ENCODE measurements at places on chromosomes 11 and 22. TPM values are rescaled to one million over a fixed set of nuclear protein-coding genes. Genes with fewer than 3 reads are reported as not detected.

DNA sequence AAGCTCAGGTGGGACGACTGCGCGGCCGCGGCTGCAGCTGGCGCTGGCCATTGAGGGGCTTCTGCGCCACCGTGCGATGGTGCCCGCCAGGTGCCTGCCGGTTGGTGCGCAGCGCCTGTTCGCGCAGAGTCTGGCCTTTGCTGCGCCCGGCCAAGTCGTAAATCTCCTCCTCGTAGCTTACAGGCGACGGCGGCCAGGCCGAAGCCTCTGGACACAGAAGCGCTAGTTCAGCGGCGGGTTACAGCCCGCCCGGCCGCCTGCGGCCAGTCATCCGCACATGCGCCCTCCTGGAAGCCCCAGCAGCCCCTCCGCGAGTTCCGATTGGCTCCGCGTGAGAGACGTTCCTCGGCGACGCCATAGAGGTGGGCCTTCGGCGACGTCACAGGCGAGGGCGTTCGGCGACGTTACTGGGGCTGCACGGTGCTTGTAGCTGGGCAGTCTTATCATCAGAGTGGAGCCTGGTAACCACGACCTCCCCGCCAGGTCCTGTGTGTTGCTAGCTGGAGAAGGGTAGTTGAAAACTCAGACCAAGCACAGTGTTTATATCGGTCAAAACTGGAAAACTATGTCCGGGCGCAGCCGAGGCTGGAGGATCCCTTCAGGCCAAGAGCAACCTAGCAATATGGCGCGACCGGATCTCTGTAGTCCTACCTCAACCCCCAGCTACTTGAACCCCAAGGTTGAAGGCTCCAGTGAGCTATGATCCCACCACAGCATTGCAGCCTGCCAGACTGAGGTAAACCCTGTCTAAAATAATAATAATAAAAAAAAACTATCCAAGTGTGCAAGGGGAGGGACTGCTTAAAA lies 265.7 kb downstream of the OR4C45 start:
- no peak for DNase-seq

Gene B4GALNT4
- 0.32 TPM for total RNA-seq

- DNase-seq = no peak
Observed at GRCh38 chr22:36764641-36765040, 11.3 kb downstream of the IFT27 start.

- no peak for DNase-seq
Observed at GRCh38 chr11:76603202-76603601, 67.3 kb downstream of the LRRC32 start.

Gene VPREB1
- total RNA-seq = not detected

- DNase-seq = no peak
Observed at GRCh38 chr11:76756341-76756741, 26.8 kb upstream of the TSKU start.

- DNase-seq = no peak
Observed at GRCh38 chr22:21917181-21917958, 35.3 kb downstream of the PPM1F start.

DNA sequence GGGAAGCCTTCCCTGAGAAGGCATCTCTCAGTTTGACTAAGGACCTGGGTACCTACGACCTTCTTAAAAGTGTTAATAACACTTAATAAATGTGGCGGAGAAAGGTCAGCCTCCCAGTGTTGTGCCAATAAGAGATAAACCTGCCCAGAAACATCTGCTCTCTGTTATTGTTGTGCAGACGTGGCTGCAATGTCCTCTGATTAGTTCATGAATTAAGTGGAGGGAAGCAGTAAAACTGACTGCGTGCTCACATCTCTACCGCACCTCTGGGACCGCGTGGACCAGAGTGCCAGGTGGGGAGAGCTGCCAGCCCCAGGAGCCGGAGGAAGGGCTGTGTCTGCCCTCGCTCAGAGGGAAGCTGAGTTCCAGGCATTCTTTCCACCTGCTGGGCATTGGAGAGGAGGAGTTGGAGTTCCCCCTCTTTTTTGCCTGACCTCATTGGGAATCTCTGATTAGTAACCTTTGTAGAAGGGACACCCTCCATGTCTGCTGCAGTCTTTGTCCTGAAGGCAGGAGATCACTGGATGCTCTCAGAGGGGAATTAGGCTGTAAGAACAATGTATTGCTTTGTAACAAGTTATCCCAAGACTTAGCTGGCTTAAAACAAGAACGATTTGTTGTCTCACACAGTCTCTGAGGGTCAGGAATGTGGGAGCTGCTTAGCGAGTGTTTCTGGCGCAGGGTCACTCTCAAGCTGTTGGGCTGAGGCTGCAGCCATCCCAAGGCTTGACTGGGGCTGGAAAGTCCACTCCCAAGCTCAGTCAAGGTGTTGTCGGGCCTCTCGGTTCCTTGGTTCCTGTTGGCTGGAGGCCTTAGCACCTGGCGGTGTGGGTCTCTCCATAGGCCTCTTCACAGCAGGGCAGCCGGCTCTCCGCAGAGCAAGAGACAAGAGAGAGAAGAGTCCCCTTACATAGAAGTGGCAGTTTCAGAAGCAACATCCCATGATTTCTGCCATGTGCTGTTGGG lies 247.6 kb upstream of the TBCEL start:
- DNase-seq = no peak

Gene LGALS12
- 0.29 TPM for total RNA-seq

Gene KCNJ5
- not detected for total RNA-seq

Gene MMP10
- total RNA-seq = not detected

DNA sequence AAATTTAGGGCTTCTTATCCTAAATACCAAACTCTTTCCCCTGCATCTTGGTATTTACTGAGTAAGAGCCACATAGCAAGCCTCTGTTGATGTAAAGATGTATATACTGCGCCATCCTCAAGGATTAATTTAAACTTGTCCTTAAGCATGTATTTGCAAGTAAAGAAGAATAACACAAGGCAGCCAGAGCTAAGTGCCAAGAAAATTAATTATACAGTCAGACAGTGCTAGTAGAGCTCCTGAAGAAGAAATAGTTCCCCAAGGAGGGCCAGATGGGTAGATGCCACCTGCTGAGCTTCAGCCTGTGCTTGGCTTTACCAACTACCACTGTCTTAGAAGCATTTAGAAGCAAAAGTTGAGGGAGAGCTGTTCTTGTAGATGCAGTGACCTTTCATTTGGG lies 470.0 kb downstream of the BUD13 start:
- DNase-seq = no peak

GRCh38 chr11:85922367-85922766 lies 67.2 kb downstream of the CCDC83 start:
- no peak for DNase-seq

- DNase-seq = no peak
Observed at GRCh38 chr11:11243590-11244469, 109.2 kb downstream of the CSNK2A3 start.

Gene ENTHD1
- total RNA-seq = 0.21 TPM

- DNase-seq = no peak
Observed at GRCh38 chr11:83156996-83157593, at the start of gene PCF11. Gene PCF11, plus strand, starts transcription at chr11:83157131. Its CDS starts 309 bp downstream, at chr11:83157440.

Gene BSCL2
- 29.6 TPM for total RNA-seq

GRCh38 chr11:128701086-128701485 lies 7.2 kb downstream of the FLI1 start:
- DNase-seq = no peak

Gene IGLL1
- 0.42 TPM for total RNA-seq

DNA sequence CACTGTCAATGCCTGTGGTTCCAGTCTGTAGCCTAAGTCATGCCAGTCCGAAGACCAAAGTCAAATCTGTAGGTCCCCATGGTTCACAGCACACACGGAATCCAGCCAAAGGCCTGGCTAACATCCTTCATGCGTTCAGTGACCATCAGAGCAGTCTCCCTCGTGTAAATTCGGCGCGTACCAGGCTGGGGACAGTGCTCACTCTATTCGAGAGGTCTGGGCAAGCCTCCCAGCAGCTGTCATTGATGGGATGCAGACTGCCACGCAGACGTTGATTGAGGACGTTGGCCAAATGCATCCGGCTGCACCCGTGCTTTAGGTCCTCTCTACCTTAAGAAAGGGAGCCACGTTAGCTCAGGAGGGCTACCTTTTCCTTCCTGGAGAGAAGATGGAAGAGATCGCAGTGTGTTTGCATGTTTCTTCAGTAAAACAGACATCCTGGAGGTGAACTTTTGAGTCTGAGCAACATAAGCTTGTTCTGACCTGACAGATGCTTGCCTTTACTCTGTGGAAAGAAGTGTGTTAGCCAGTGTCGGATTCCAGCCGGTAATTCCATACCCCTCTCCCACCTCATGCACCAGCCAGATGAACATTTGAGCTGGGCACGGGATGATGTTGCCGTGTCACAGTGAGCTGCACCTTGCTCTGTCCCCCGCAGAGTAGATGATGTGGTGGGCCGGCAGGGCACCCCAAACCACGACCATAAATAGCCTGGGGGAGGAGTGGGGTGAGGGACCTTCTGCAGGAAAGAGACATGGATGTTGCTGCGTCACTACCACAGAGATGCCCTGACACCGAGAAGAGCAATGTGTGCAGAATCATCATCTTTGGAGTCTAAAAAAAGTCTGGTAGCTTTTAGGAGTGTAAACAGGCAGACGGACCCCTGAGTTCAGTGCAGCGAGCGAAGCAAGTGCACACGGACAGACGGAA lies 12.2 kb downstream of the CTTN start:
- no peak for DNase-seq

GRCh38 chr11:112634551-112634950 lies 326.7 kb upstream of the NCAM1 start:
- DNase-seq = no peak

DNA sequence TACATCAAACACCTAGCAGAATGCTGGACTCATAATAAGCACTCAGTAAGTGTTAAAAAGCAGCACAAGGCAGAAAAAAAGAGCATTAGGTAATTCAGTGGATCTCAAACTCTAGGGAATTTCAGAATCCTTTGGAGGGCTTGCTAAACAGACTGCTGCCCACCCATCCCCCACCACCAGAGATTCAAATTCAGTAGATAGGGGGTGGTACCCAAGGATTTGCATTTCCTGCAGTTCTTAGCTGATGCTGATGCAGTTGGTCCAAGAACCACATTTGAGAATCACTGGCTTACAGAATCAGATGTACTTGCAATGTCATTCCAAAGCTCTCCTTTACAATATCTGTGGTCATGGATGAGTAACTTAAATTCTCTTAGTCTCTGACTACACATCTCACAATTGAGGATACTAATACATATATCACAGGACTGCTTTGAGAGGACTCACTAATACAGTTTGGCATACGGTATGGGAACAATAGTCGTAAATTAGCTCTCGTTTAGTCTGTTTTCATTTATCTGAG lies 664.5 kb downstream of the KCNA4 start:
- no peak for DNase-seq

Gene TMEM86A
- 0.93 TPM for total RNA-seq

Gene THYN1
- 71.1 TPM for total RNA-seq

DNA sequence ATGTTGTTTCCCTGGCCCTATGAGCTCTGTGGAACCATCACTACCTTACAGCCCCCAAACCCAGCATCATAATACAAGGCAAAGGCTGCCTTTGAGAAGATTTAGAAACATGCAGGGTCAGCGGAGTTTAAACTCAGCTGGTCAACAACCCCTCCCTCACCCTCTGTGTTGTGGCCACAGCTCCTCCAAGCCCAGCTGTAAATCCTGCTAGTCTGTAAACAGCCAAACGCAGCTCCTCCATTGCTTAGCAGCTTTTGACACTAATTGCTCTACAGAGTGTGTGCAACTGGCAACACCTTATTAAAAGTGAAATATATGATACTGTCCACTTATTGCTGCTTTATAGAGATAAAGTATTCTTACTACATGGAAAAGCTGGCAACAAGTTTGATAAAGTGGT lies 29.1 kb downstream of the OPCML start:
- DNase-seq = no peak

- no peak for DNase-seq
Observed at GRCh38 chr22:39765046-39765445, 128.5 kb downstream of the ENTHD1 start.

Gene OR2AG2
- not detected for total RNA-seq

- peak; percentile 82 for DNase-seq
Observed at GRCh38 chr11:66429983-66430602, 8.6 kb downstream of the MRPL11 start.

Gene OR5B2
- total RNA-seq = not detected

- no peak for DNase-seq
Observed at GRCh38 chr11:476416-476815, 26.3 kb downstream of the PTDSS2 start.

Gene PLAAT2
- total RNA-seq = 0.73 TPM

DNA sequence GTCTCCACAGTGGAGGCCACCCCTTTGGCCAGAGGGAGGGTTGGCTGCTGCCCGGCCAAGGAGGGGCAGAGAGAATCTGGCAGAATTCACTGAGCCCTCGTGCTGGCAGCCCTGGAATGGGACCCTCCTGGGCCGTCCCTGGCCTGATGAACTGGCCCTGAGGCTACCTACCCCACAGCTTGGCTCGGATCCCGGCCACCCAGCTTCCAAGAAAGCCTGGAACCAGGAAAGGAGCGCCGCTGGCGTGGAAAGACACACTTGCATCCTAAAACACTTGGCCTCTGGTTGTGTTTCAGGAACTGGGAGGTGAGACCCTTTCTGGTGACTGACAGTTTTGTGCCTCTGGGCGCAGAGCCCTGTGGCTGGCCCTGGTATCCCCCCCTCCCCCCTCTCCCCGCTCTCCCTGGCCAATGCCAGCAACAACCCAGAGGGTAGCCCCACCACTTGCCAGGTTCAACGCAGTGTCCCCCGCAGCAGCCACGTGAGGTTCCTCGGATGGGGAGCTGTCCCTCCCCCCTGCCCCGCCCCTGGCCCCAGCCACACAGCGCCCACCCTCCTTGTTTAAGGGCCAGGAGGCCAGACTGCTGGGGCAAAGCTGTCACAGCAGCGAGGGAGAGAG lies 693 bp downstream of the NFAM1 start:
- DNase-seq = no peak

Gene PACSIN3
- 0.64 TPM for total RNA-seq

- no peak for DNase-seq
Observed at GRCh38 chr11:47495011-47495855, 46.3 kb upstream of the RAPSN start.

Gene CCDC116
- 0.59 TPM for total RNA-seq

GRCh38 chr11:11261629-11262028 lies 91.4 kb downstream of the CSNK2A3 start:
- peak; percentile 34 for DNase-seq

DNA sequence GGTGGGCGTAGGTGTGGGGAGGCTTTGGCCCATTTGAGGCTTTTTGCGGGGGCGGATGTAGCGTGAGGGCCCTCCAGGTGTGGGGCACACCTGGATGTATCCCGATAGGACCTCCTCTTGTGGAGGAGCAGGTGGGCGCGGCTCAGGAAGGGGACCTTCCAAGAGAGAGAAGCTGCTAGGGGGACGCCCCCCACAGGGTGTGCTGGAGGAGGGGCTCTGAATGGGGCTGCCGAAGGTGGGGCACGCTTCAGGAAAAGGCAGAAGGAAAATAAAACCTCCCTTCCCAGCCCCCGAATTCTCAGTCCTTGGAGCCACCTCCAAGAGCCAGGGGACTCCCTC lies 621 bp downstream of the SGSM1 start:
- no peak for DNase-seq

GRCh38 chr11:60367009-60367408 lies 11.3 kb upstream of the MS4A7 start:
- DNase-seq = no peak

Gene MEI1
- 45.9 TPM for total RNA-seq
